ENCODE measurements at places on chromosomes 3 and 15. TPM values are rescaled to one million over a fixed set of nuclear protein-coding genes. Genes with fewer than 3 reads are reported as not detected.

MYO5C gene
- 0.81 TPM for polyA plus RNA-seq

PYGO1 gene
- polyA plus RNA-seq: 1.8 TPM

IQCF6 gene
- not detected for polyA plus RNA-seq

MEGF11 gene
- 0.04 TPM for polyA plus RNA-seq

RTP1 gene
- not detected for polyA plus RNA-seq

NMNAT3 gene
- 5.6 TPM for polyA plus RNA-seq

IL5RA gene
- polyA plus RNA-seq: 0.03 TPM

CFAP100 gene
- not detected for polyA plus RNA-seq

EOGT gene
- polyA plus RNA-seq: 43.7 TPM

THRB gene
- 3.0 TPM for polyA plus RNA-seq

CTXND1 gene
- 3.0 TPM for polyA plus RNA-seq

CHRNA5 gene
- polyA plus RNA-seq: 1.0 TPM

TBC1D5 gene
- 6.4 TPM for polyA plus RNA-seq

NPAP1 gene
- 0.04 TPM for polyA plus RNA-seq

RETNLB gene
- not detected for polyA plus RNA-seq

GPR160 gene
- polyA plus RNA-seq: 2.1 TPM

RBPMS2 gene
- 2.6 TPM for polyA plus RNA-seq

LYZL4 gene
- not detected for polyA plus RNA-seq

RASGRP1 gene
- 0.13 TPM for polyA plus RNA-seq

EXD1 gene
- polyA plus RNA-seq: not detected

GOLGA8B gene
- polyA plus RNA-seq: 250 TPM

ZPLD1 gene
- polyA plus RNA-seq: not detected

PCCB gene
- polyA plus RNA-seq: 61.1 TPM

BFSP2 gene
- not detected for polyA plus RNA-seq

RBSN gene
- polyA plus RNA-seq: 14.8 TPM

PLA1A gene
- 1.4 TPM for polyA plus RNA-seq

CSTA gene
- polyA plus RNA-seq: 15.7 TPM

PPP1R14D gene
- not detected for polyA plus RNA-seq

OSTN gene
- not detected for polyA plus RNA-seq

CFAP161 gene
- polyA plus RNA-seq: 0.10 TPM

RNF111 gene
- polyA plus RNA-seq: 8.3 TPM
